ENCODE measurements at places on chromosomes 7 and 10.

DNA sequence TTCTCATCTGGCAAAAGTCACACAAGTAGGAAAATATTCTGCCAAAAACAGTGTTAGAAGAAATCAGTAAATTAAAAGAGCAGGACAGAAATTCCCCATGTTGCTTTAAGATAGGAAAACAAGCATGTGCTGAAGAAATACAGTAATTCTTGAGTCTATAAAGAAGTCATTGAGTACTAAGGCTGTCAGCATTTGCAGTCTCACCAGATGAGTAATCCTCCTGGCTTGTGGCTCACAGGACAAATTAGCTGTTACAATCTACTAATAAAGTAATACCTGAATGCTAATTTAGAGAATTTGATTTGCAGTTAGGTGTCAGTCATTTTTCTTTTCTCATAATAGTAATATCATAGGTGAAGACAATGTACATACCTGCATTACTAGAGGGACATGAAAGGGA is 1158.9 kb upstream of the CELF2 start:
- DNase-seq: peak; percentile 8

DNA sequence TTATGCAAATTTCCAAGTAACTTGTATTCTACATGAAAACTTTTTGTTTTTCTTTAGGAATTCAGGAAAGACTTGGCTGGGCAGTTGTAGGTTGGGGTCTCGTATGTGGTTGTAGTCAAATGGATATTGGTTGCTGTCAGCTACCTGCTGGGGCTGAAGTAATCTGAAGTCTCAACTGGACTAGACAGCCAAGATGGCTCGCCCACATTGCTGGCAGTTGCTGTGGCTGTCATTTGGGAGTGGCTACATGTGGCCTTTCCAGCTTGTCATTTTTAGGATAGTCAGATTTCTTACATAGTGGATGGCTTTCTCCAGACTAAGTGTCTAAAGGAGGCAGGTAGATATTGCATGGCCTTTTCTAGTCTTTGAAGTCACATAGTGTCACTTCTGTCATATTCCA is 32.6 kb downstream of the EXOC6 start:
- no peak for DNase-seq

- peak; percentile 49 for DNase-seq
Observed at GRCh38 chr7:19128856-19129255, 11.4 kb upstream of the TWIST1 start.

GRCh38 chr10:125156739-125157480 is 3.5 kb downstream of the CTBP2 start:
- DNase-seq: no peak

DNA sequence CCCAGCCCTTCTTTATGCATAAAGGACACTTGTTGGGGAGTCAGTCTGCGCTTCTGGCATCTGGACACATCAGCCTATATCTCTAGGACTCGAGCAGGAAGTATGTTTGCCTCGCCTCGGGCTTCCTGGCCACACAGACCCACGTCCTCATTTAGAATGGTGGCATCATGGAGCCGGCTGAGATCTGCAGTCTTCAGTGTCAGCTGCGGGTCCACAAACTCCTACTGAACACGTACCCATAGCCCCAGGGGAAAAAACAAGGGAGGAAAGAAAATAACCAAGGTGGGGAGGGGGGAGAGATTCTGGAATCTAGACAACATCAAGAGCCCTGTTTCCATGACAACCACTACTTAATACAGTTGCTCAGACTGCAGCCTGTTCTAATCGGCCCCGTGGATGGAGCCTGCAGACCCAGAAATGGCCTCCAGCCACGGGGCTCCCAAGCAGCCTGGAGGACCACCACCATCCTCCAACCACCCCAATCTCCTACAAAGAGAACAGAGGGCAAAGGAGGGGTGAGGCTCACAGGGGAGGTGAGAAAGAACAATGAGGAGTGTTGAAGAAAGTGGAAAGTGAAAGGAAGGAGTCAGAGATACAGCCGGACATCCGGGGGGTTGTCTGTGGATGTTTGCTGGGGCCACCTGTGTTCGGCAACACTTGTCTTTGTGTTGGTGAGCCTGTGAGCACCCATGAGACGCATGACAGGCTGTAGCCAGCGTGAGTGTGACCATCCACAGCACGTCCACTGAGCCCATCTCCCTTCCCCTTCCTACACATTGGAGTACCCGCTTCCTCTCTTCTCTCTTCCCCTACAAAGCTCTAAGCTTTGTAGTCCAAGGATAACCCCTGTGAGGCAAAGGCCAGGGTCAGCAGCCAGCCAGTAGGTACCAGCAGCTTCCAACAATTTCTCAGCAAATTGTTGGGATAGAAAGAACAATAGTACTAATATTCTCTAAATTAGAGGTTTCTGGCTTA is 141.0 kb downstream of the PLXNA4 start:
- DNase-seq: no peak

DNA sequence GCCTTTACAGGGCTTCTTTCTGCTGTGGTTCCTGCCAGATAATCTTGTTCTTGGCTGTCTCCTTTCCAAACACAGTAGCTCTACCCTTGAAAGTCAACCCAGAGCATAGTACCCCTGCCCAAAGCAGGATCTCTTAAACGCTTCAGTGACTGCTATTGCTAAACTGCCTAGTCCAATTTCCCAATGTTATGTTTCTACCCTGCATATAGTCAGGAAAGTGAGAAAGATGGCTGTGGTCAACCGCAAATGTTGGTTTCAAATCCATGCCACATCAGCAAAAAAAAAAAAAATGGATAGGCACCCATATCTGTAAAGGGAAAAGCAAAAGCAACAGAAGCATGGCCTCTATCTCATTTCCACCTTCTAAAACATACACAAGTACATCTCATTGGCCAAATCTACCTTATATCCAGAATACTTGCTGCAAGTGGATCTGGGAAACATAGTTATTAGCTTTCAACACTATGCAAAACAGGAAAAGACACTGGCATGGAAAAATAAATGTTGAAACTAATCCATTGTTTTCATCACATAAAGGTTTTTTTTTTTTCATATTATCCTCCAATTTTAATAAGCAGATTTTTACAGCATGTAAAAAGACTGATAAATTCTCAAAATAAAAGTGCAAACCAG is 59.8 kb downstream of the DNAJC1 start:
- DNase-seq: no peak

DNA sequence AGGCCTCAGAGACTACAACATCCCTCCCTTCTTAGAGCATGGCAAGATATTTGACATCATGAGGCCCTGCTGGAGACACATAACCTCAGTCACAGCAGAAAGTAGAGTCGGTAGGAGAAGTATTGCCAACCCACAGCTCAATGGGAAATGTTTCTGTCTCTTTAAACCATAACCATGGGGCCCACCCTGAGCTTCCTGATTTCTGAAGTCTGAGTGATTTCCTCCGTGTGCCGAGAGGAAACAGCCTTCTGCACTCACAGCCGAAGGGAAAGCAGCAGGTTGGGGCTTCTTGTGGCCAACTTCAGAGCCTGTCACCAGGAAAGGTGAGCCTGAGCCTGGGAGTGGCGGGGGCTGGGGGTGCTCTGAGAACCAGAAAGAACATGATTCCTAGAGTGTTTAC is at the start of gene GIMAP1:
Gene GIMAP1 (plus strand): TSS at position 246 of the 400 bp plus-strand sequence. CDS start 2,435 bp downstream, outside the sequence.
- DNase-seq: no peak

- DNase-seq: no peak
Observed at GRCh38 chr7:44569959-44570358, 3.7 kb downstream of the DDX56 start.

DNA sequence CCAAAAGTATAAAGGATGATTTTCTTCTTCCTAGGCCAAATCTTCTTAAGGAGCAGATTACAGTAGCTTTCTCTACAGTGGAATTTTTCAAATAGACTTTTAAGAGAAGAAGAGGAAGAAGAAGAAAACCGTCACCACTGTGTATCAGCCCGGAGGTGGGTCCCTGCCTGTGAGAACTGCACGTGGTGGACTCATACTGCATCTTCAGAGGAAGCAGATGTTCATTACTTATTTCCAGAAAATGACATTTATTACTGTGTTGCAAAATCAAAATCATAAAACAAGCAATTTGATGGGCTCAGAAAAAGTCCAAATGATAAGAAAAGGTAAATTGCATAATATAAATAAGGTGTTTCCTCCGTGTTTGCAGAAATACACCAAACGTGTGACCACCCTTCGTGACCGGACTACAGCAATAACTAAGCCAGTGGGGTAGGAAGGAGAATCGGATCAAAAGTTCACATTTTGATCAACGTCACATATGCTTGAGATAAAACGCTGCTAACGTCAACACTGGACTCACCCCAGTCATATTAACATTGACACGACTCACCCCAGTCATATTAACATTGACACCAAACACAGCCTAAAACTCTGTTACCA is 179.2 kb downstream of the PTPRN2 start:
- no peak for DNase-seq

- DNase-seq: peak; percentile 52
Observed at GRCh38 chr7:103637726-103638125, 191.7 kb upstream of the SLC26A5 start.
